Left ventricle myocardium inferior (tissue), 1 donor: ENCODE measurements at places on chromosomes 11 and 22.

- no peak for DNase-seq
Measured at GRCh38 chr11:15124528-15124927, 9.8 kb downstream of the INSC start.

DNA sequence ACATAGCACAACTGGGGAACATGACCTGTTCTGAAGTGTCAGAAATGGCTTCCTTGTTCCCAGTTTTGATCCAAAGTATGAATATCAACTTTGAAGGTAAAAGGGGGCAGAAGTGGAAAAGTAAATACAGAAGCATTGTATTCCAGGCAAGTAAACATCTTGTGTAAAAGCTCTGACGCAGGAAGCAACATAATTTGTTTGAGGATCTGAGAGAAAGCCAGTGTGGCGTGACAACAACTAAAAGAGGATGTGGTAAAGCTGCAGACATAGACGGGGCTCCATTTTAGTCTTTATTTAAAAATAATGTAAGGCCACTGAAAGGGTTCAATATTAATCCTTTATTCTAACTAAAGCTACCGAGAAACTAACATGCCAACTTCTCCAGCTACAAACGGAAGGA, 310.2 kb downstream of the DLG2 start:
- DNase-seq, result no peak

GRCh38 chr22:24326266-24326665, 55.6 kb downstream of the SPECC1L start:
- DNase-seq, result no peak

DNA sequence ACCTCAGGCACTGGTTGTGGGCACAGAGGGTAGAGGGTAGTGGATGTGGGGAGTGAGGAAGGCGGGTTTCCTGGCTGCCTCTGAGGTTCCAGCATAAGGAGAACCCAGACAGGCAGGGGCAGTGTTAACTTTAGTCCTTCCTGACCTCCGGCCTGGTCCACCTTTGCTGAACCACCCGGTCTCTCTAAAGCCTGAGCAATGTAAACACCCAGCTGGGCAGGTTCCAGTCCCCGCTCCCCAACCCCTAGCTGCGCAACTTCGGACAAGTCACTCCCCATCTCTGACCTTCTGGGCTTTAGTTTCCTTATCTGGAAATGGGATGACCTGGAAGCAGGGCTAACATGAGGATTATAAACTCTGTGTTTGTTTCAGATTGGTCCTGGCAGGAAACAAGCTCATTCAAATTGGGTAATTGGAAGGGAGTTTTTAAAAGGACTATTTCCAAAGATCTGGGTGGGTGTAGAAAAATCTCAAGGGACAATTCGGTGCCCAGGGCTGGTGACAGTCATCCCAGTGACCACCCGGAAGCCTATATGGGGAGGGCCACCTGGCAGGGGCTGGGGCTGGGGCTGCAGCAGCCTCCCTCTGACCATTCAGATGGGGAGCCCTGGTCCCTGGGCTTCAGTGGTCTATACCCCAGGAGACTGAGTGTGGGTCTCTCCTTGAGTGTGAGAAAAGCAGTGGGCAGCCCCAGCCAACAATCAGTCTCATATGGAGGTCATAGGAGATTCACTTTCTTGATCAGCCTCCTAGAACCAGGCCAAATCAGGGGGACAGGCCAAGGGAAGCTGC, 108.3 kb upstream of the SYT13 start:
- DNase-seq, result no peak

- no peak for DNase-seq
Measured at GRCh38 chr11:30107899-30108298, 91.1 kb upstream of the KCNA4 start.
